Stimulated activated CD8-positive, alpha-beta memory T cell treated with anti-CD3 and anti-CD28 coated beads, Interleukin-4, amount 100 ng/mL, for 48 hours (primary cell): ENCODE measurements at places on chromosomes 1 and 21.

GRCh38 chr1:165235155-165235776, 121.2 kb downstream of the LMX1A start:
- DNase-seq, result no peak

- DNase-seq, result no peak
Measured at GRCh38 chr1:27966402-27967105, 6.8 kb downstream of the XKR8 start.

- DNase-seq, result peak; percentile 83
Measured at GRCh38 chr1:151945725-151946722, 36.7 kb upstream of the THEM4 start.

GRCh38 chr1:109890115-109890953, 20.3 kb upstream of the CSF1 start:
- DNase-seq, result peak; percentile 83

DNA sequence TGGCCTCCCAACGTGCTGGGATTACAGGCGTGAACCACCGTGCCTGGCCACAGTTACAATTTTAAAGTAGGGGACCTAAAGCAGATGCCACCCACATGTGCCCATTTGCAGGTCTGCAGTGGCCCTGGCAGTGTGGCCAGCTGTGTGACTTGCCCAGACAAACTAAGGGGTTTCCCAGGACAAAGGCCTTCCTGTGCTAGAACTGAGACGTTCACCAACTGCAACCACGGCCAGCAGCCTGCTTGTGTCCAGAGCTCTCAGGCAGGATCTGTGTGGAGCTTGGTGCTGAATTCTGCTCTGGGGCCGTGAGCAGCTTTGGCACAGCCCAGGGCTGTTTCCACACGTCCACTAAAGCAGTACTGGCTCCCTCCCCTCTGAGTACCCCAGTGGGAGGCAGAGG, 10.6 kb upstream of the PTTG1IP start:
- DNase-seq, result no peak

- DNase-seq, result no peak
Measured at GRCh38 chr1:235995511-235995910, 69.4 kb downstream of the NID1 start.

DNA sequence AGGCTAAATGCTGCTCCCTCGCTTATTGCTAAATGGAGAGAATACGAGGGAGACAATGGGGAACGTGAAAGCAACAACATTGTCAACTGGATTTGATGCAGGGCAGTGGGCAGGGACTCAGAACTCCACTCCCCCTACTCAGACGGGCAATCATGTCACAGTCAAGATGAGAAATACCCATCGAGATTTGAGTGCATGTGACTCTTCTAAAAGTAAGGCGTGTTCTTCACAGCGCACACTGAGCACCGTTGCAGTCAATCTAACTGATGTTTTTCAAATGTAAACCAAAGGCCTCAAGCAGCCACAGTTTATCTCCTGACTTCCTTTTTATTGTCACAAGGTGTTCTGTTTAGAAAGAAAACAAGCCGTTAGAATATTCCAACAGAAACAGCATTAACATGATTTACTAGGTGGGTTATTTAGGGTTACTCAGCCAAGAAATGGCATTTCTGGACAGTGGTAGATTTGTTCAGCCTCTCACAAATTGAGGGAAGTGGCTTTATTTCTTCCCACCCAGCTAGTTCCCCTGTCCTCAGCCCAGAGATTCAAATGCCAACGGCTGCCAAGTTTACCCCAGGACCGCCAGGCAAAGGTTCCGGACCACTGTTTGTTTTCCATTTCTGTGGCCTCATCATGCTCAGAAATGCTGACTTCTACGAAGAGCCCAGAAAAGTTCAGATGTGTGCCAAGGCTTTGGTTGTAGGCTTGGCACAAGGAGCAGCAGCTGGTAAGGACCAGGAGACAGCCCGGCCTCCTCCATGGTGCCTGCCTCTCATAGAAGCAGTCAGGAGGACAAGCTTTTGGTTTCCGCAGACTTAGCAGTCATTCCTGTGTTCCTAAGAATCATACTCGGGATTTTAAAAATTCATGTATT, 171.4 kb downstream of the KIF26B start:
- no peak for DNase-seq

GRCh38 chr1:75275631-75276030, 141.4 kb downstream of the LHX8 start:
- no peak for DNase-seq

DNA sequence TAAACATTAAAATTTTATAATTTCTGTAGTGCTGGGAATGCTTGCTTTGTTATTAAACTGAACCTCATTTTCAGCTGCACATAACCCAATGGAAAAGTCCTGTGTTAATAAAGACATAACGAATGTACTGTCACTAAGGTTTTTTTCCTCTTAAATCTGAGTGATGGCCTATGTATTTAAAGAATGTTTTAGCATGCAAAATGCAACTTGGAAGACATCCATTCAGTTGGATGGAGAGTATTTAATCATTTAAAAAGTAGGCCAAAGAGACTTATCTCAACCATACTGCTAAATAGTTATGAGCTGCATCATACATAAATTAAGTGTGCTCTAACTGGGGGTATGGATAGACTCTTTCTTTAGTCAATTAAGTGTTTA, 48.5 kb downstream of the RWDD3 start:
- no peak for DNase-seq

- peak; percentile 68 for DNase-seq
Measured at GRCh38 chr1:154772606-154773506, 97.2 kb downstream of the KCNN3 start.

DNA sequence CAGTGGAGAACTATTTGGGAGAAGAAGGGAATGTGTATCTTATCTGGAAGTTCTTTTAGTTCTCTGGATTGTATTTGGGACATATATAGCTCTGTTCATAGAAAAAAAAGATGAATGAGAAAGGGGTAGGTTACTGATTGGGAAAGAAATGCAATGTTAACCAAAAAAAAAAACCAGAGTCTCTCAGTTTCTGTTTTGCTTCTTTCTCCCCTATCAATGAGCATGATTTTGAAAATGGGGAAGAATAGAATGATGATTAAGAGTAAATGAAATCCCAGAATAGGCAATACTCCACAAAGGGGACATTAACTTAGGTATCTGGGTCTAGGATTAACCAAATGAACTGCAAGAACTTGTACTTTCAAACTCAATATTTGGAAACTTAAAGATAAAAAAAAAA, 92.9 kb downstream of the RHOU start:
- DNase-seq, result no peak

DNA sequence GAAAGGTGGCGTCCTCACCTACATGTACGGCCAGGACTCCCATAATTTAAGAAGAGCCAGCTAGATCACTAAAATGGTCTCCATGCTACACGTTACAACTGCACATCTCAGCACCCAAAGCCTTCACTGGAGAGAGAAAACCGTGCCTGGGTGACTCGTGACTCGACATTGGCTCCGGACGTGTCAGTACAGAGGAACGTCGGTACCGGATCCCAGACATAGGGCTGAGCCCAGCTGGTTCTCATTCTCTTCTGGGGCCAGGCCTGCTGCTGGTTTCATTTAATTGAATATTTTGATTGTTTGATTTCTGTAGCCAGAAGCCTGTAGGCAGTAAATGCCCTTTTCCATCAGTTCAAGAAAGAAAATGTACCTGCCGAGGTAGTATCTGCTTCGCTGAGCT, 93.1 kb downstream of the HHIPL2 start:
- no peak for DNase-seq

DNA sequence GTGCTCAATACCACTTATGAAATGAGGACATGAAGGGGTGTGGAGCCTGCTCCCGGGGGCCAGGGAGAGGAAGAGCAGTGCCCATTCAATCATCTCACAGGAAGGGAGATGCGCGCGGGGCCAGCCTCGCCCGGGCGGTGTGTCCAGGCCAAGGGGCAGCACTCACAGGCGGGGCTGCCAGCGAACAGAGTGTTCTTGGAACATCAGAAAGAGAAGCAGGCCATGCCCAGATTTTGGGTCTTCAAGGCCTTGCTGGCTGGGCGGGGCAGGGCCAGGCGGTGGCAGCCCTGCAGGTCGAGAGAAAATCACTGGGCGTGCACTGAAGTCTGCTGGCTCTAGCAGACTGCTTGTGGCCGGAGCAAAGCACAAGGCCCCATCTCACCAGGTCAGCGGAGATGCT, 168.6 kb downstream of the PRDM16 start:
- DNase-seq, result no peak
